Mammary epithelial cell (primary cell): ENCODE measurements at places on chromosomes 7 and 10.
A peak's percentile ranks its signal among the peaks of the same experiment; 100 is the strongest.

- DNase-seq, result no peak
These were observed 16.3 kb downstream of the MSRB2 start for GRCh38 chr10:23111517-23112286.

DNA sequence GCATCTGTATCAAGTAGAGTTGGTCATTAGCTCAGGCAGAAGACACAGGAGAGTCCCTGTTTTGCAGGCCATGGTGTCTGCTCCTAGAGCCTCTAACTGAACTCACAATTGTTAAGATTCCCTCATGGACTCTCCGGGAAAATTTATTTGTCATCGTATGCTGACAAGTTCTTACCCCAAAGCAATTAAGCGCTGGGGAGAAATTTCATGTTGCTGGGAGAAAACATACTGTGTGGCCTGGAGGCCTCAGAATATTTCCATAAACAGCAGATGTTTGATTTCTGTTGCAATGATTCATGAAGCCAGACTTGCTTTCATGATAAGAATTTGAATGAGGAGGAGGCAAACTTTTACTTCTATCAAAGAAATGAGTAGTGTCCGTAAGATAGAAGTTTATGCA, 583.2 kb downstream of the GATA3 start:
- DNase-seq, result no peak

DNA sequence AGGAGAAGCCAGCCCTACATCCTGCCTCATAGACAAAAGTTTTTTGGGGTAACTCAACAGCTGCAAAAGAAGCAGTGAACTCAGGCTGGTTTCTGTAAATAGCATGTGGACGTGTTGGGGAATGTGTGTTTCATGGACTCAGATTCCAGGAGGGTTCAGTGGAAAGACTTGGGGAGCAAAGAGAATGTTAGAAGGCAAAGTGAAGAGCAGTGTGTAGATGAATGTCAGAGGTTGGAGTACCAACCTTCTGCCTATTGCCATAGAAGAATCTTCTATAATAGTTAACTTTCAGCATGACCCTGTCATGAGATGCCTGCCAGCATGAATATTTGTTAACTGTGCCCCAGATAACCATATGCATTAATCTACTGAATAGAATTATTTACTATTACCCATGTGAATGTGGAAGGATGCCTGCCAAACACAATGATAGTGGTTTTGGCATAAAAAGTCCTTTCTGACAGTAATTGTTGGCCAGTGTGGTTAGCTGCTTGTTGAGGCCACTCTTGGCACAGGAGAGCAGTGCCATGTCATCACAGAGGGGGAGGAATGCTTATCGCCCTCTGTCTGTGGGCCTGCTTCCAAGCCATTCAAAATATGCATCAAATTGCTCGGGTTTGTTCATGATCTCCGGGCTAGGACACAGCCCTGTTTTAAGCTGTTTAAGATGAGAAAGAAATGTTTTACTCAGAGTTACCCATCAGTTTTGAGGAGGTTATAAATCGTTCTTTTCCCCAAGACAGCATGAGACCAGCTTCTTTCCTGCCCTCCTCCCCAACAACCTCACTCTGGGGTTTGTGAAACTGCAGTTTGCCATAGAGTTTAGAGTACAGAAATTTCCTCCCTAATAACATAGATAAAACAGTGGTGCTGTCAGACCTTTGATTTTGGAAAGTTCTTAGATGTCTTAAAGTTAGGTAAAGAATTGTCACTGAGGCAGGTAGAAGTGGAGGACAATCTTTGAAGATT, 165.3 kb downstream of the WNT2 start:
- peak; percentile 60 for DNase-seq

GRCh38 chr7:155257482-155258225, 40.0 kb upstream of the INSIG1 start:
- peak; percentile 69 for DNase-seq

GRCh38 chr7:37201876-37202198, 246.8 kb downstream of the ELMO1 start:
- DNase-seq, result no peak

DNA sequence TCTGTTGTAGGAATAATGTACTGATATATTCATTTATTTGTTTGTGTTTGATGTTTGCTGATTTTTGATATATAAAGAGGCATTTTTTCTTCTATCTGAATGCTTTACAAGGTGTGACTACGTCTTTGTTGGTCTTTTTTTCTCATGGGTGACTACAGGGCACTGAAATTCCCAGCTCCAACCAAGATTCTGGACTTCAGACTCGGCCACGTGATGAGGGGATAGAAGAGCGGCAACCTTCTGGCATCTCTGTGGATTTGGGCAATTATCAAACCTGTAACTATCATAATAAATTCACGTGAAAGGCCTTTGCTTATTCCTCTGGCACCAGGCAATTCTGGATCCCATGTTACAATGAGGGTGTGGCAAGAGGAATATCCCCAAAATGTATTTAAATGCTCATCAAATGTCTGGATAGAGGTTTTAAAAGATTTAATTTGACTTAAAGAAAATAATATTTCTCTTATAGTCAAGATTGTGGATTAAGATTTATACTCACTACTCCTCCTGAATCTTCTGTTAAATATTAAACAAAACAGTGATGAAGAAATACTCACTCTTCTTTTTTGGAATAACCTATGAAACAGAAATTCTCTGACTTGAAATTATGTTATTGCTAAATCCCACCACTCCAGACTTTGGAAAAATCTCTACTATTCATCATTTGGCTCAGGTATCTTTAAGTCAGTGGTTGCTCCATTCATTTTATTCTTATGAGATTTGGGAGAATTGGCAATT, 276.3 kb downstream of the GPR37 start:
- DNase-seq, result no peak

DNA sequence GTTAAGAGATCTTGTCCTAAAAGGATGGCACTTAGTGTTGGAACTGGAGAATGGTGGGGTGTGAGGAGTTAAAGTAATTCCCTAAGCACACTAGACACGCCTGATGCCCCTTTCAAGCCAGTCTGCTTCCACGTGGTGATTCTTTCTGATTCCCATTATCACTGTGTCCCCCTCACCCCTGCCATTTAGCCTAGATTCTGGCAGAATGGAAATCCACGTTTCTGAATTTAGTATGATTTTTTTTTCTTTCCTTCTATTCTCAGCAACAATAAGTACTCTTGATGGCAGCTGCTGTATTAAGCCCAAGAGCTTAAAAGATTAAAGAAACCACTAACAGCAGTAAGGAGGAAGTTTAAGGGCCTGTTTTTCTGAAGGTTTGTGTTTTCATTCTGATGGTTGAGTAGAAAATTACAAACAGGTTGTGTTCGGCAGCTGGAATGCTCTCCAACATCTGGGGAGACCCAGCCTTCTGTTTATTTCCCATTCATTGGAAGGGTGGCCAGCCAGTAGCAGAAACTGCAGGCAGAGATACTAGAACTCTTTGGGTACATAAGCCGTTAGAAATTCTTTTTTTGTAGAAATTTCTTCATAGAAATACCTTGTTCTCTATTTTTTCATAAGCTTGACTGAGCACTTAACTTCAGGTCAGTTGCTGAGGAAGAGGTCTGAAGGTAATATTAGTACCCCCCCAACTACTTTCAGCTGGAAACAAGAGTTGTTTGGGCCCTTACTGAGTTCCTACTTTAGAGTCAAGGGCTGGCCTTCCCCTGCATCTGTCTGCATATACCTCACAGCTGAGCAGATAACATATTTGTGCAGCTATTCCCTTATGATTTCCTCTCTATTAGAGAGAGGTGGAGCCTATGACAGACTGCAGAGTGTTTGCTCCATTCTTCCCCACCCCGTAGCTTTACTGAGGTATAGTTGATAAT, 355.1 kb downstream of the AUTS2 start:
- no peak for DNase-seq

DNA sequence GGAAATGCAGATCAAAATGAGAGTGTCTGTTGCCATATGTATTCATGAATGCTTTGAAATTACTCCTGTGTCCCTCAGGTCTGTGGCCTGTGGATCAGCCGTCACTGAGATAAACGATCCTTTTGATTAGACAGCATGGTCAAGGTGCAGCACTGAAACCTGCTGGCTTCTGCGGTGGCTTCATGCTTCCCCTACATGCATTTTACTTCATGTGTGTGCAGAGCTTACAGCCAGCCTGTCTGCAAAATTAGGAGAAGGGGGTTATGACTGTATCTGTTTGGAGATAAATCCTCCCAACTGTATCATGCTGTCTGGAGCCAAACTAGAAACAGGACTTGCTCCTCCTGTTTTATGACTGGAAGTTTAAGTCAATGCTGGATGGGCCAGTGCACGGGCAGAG, 71.0 kb upstream of the PLPP4 start:
- no peak for DNase-seq

DNA sequence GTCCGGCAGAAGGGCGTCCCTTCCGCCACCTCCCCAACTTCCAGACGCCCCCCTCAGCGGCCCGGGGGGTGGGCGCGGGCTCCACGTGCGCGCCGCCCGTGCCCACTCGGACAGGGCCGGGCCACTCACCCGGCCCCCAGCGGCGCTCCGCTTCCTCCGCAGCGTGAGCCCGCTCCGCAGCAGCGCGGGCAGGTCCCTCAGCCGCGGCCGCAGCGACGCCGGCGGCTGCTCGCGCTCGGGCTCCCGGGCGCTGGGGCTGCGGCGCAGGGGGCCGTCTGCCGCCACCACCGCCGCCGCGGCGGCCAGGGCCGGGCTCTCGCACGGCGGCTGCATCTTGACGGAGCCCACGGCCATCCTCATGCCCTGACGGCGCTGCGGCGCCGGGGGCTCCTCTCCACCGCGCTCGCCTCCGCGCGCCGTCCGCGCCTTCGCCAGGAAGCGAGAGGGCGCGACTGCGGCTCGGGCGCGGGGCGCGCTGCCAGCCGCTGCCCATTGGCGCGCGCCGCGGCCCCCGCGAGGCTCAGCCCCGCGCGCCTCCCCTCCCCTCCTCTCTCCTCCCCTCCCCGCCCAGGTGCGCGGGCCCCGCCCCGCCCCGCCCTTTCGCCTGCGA, at the start of gene RAPGEF5:
RAPGEF5 (minus strand) TSS at position 454 of the 610 bp plus-strand sequence; CDS start at position 360, 94 bp downstream.
- peak; percentile 66 for DNase-seq

DNA sequence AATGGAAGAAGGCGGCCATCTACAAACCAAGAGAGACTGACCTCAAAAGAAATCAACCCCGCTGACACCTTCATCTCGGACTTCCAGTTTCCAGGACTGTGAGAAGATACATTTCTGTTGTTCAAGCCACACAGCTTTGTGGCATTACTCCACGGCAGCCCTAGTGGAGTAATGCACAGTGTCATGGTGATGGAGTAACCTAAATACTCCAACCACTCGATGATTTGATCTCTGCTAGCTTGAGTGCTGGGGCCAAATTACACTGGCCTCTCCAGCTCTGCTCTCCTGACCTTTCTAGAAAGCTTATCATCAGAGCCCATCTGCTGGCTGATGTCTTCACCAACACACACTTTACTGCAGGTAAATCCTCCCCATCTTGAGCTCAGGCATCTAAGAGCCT, 52.2 kb downstream of the GALNT17 start:
- DNase-seq, result no peak

DNA sequence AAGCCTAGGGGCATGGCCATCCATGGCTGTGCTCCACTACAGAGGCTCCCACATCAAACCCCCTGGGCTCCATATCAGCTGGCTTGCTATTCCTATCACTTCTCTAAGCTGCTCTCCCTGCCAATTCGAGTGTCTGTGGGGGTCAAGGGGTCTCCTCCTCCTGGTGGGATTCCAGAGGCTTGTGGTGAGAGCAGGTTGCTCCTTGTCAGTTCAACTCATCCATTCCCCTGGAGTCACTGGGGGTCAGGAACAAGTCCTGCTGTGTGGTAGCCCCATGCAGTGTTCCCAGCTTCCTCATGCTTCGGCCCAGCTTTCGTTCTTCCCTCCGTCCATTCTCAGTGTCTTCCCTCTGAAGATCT, 86.6 kb upstream of the UNC5B start:
- no peak for DNase-seq

- DNase-seq, result peak; percentile 68
These were observed 58.2 kb downstream of the ENTPD1 start for GRCh38 chr10:95814011-95814727.
